ENCODE measurements at places on chromosomes 4 and X.
A peak's percentile ranks its signal among the peaks of the same experiment; 100 is the strongest.

GRCh38 chrX:68571610-68572311, 72.9 kb downstream of the YIPF6 start:
- DNase-seq: peak; percentile 65

GRCh38 chr4:122469457-122469856, 12.9 kb upstream of the IL2 start:
- DNase-seq: no peak

GRCh38 chr4:143406523-143406922, 69.8 kb downstream of the GAB1 start:
- peak; percentile 65 for DNase-seq

GRCh38 chrX:71514367-71515037, 18.4 kb upstream of the OGT start:
- peak; percentile 8 for DNase-seq

- DNase-seq: peak; percentile 48
Observed at GRCh38 chr4:21790438-21791029, 158.0 kb downstream of the KCNIP4 start.

DNA sequence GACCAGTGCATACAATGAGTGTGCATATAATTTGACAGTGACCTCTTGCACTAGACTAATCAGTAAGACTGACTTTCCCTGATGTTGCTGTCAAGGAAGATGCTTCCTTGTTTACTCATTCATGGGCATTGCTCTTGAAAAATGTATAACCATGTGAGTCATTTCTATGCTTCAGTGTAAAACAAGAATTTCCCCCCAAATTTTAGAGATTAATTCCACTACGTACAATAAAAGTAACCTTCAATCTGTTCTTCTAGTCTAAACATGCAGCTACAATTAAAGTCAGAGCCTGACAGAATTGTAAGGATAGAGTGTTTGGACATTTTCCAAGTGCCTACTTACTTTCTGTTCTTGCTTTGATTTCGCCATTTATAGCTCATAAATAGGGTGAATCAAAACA, 935.7 kb downstream of the RAPGEF2 start:
- no peak for DNase-seq

Data from suppressor macrophage (primary cell).